ENCODE measurements at places on chromosomes 5 and 9.

DNA sequence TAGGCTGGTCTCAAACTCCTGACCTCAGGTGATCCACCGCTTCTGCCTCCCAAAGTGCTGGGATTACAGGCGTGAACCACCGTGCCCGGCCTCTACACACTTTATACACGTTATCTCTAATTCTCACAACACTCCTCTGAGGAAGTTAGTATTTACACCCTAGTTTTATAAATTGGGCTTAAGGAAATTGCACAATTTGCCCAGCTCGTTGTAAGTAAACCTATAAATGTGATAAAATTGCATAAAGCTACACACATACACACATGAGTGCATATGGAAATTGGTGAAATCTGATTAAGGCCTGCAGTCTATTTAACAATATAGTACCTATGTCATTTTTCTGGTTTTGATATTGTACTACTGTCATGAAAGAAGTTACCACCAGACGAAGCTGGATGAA, 4.4 kb upstream of the SLC4A9 start:
- H3K4me3 ChIP-seq, result no peak overlapping the region
- no peak overlapping the region for H3K27ac ChIP-seq
- peaks cover 26% of the 10 kb centered on the region for H3K4me1 ChIP-seq

DNA sequence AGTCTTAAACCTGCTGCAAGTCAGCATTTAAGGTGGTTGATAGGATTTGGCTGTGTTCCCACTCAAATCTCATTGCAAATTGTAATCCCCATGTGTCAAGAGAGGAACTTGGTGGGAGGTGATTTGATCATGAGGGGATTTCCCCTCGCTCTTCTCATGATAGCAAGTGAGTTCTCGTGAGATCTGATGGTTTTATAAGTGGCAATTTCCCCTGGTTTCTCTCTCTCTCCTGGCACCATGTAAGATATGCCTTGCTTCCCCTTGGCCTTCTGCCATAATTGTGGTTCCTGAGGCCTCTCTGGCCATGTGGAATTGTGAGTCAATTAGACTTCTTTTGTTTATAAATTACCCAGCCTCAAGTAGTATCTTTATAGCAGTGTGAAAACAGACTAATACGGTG, 84.3 kb upstream of the SMC2 start:
- H3K4me3 ChIP-seq, result no peak overlapping the region
- no peak overlapping the region for H3K27ac ChIP-seq
- H3K4me1 ChIP-seq, result no peaks in the 10 kb centered on the region
- DNase-seq, result no peak
- no peaks in the 10 kb centered on the region for H3K27me3 ChIP-seq

- no peaks in the 10 kb centered on the region for H3K27me3 ChIP-seq
- no peak for DNase-seq
- no peaks in the 10 kb centered on the region for H3K4me1 ChIP-seq
- no peak overlapping the region for H3K4me3 ChIP-seq
- H3K27ac ChIP-seq, result no peak overlapping the region
- no peaks in the 10 kb centered on the region for H3K36me3 ChIP-seq
These were observed 264.5 kb downstream of the MCTP1 start for GRCh38 chr5:95020345-95020744.

DNA sequence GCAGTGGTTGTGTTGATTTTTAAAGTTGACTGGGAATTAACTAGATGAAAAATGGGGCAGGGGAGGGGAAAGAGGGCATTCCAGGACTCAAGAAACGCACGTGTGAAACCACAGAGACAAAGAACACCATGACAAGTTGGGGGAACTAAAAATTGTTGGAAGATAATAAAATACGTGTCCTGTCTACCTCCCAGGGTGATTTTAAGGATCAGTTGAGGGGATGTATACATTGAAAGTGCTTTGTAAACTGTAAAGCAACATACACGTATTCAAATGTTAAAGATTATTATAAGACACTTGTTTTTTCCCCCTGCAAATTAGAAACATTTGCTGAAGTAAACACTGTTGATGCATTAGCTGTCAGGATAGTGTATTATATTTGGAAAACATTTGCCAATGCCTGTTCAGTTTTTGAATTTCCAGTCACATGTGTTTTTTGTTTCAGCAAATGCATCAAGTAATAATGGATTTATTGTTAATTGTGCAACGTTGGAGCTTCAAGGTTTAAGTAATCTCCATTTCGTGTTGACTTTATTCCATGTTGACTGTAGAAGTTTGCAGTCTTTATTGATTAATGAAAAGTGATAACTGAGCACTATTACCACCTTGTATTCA, 412.7 kb downstream of the ACTL7B start:
- DNase-seq, result no peak
- no peaks in the 10 kb centered on the region for H3K27me3 ChIP-seq
- peaks cover 34% of the 10 kb centered on the region for H3K4me1 ChIP-seq
- H3K27ac ChIP-seq, result no peak overlapping the region
- H3K36me3 ChIP-seq, result no peaks in the 10 kb centered on the region
- no peak overlapping the region for H3K4me3 ChIP-seq

GRCh38 chr5:40774623-40775022, 18.9 kb upstream of the TTC33 start:
- H3K27ac ChIP-seq, result no peak overlapping the region
- no peak for DNase-seq
- no peak overlapping the region for H3K4me3 ChIP-seq

- H3K27ac ChIP-seq, result peak overlapping the region; percentile 25
- peaks cover 18% of the 10 kb centered on the region for H3K36me3 ChIP-seq
- DNase-seq, result no peak
These were observed 7.8 kb downstream of the RAI14 start for GRCh38 chr5:34663771-34664496.

DNA sequence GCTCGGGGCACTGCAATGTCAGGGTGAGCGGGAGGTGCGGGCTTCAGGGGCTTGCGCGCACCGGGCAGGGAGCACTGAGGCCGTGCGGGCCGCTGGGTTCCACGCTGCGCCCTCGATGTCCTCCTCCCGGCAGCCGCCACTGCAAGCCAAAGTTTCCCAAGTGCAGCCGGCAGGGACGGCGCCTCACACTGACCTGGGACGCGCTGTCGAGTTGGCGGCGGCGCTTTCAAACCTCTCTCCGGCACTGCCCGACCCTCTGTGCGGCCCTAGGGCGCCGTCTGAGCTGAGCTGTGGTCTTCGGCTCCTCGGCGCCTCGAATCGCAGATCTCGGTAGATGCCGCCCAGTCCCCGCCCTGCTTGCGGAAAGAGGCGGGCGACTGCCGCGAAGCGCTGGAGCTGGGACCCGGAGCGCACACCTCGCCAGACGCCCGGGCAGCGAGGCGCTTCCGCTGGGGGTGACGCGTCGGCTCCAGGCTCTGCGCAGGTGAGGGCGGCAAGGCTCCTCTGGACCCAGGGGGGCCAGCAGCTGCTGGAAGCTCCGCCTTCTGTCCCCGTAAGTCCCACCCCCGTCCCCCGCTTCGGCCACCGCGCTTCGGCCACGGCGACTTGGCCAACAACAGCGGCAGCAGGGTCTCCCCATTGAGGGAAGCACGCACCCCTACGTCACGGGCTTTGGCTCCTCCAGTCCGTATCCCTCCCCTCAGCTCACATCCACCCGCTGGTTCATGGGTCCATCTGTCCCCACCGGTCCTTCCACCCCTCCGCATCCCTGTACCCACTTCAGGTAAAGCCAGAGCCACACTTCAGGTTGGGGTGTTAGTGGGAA, at the start of gene ANKRD34B:
ANKRD34B (minus strand) TSS at position 320 of the 826 bp plus-strand sequence. CDS start 10,261 bp downstream, outside the sequence.
- peak within 1 kb of the TSS; percentile 68 for H3K4me3 ChIP-seq
- no peak for DNase-seq
- peaks cover 87% of the 10 kb centered on the region for H3K27me3 ChIP-seq
- no peaks in the 10 kb centered on the region for H3K36me3 ChIP-seq
- no peak within 1 kb of the TSS for H3K27ac ChIP-seq
- H3K4me1 ChIP-seq, result peaks cover 2% of the 10 kb centered on the region
